ENCODE measurements at places on chromosomes 7 and 10. TPM values are rescaled to one million over a fixed set of nuclear protein-coding genes. Genes with fewer than 3 reads are reported as not detected.

- H3K4me1 ChIP-seq = no peaks in the 10 kb centered on the region
- H3K36me3 ChIP-seq = no peaks in the 10 kb centered on the region
- H3K27me3 ChIP-seq = no peaks in the 10 kb centered on the region
- no peak overlapping the region for H3K4me3 ChIP-seq
- peak overlapping the region; percentile 69 for H3K27ac ChIP-seq
Observed at GRCh38 chr10:126061526-126061925, 165.2 kb downstream of the FANK1 start.

DNA sequence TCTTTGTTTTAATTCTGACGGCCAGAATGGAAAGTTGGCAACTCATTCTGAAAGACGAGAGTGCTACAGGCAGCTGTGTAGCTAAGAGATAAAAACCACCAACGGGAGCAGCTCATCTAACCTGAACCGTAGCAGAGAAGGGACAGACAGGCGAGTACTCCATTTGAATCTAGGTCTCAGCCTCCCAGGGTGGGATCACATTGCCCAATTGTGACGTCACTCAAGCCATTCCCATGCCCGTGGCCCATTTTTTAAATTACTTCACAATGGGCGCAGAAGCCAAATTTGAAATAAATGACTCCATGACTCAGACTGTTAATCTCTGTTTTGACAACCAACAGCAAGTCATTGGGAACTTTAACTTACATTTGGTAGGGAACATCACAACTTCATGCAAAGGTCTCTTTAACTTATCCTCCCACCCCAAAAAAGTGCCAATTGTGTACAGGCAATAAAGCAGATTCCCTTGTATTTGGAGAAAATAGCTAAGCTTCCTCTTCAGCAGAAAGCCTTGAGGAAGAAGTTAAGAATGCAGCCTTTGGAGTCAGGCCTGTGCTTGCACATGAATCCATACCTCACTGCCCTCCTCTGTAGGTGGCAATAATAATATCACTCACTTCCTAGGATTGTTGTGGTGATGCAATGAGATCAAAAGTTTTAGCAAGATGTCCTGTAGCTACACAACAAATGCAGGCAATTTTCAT is 93.2 kb upstream of the KIF5B start:
- DNase-seq = peak; percentile 68
- H3K4me1 ChIP-seq = peaks cover 19% of the 10 kb centered on the region
- no peaks in the 10 kb centered on the region for H3K27me3 ChIP-seq
- H3K36me3 ChIP-seq = no peaks in the 10 kb centered on the region

DNA sequence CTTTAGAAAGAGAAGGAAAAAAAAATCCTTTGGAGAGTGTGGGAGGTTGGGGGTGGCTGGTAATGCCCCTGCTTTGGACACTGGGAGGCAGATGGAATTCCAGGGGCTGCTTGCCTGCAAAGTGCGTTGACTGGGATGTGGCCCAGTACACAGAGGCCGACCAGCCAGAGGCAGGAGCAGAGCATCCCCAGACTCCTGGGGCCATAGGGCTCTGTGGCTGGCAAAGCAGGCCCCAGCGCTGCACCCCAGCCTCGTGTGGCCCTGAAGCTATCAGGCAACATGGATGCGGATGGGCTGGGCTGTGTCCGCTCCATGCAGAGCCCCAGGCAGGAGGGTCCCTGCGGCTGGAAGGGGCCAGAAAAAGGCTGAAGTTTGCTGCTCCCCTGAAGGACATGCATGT is 361.6 kb upstream of the FZD8 start:
- H3K27me3 ChIP-seq = no peaks in the 10 kb centered on the region
- H3K27ac ChIP-seq = no peak overlapping the region
- no peak overlapping the region for H3K4me3 ChIP-seq
- no peaks in the 10 kb centered on the region for H3K4me1 ChIP-seq

- H3K4me3 ChIP-seq = no peak overlapping the region
- H3K27me3 ChIP-seq = no peaks in the 10 kb centered on the region
- no peaks in the 10 kb centered on the region for H3K36me3 ChIP-seq
- no peak for DNase-seq
- H3K27ac ChIP-seq = no peak overlapping the region
Observed at GRCh38 chr10:43054593-43054992, 22.3 kb upstream of the RET start.

DNA sequence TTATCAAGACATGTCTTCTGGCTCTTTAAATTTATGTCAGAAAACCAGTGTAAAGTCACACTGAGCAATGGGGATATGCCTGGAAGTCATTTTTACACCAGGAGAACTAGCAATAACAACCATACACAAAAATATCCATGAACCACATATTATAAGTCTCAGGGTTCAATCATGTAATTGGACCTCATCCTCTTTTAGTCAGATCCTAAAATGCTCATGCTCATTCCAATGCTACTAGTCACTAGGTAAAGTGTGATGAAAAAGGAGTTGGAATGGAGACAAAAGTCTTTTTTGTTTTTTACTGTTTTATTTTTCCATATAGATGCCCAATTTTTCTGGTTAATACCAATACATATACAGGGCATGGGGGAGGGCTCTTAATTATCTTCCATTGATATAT is 306.1 kb downstream of the DGKB start:
- no peak overlapping the region for H3K27ac ChIP-seq
- no peaks in the 10 kb centered on the region for H3K4me1 ChIP-seq
- DNase-seq = no peak
- no peaks in the 10 kb centered on the region for H3K36me3 ChIP-seq
- H3K27me3 ChIP-seq = no peaks in the 10 kb centered on the region
- H3K4me3 ChIP-seq = no peak overlapping the region

- DNase-seq = no peak
- peak overlapping the region; percentile 85 for H3K4me3 ChIP-seq
- no peaks in the 10 kb centered on the region for H3K36me3 ChIP-seq
- peaks cover 11% of the 10 kb centered on the region for H3K4me1 ChIP-seq
- H3K27ac ChIP-seq = peak overlapping the region; percentile 96
Observed at GRCh38 chr10:37976880-37977203, 395 bp upstream of the ZNF25 start.

DNA sequence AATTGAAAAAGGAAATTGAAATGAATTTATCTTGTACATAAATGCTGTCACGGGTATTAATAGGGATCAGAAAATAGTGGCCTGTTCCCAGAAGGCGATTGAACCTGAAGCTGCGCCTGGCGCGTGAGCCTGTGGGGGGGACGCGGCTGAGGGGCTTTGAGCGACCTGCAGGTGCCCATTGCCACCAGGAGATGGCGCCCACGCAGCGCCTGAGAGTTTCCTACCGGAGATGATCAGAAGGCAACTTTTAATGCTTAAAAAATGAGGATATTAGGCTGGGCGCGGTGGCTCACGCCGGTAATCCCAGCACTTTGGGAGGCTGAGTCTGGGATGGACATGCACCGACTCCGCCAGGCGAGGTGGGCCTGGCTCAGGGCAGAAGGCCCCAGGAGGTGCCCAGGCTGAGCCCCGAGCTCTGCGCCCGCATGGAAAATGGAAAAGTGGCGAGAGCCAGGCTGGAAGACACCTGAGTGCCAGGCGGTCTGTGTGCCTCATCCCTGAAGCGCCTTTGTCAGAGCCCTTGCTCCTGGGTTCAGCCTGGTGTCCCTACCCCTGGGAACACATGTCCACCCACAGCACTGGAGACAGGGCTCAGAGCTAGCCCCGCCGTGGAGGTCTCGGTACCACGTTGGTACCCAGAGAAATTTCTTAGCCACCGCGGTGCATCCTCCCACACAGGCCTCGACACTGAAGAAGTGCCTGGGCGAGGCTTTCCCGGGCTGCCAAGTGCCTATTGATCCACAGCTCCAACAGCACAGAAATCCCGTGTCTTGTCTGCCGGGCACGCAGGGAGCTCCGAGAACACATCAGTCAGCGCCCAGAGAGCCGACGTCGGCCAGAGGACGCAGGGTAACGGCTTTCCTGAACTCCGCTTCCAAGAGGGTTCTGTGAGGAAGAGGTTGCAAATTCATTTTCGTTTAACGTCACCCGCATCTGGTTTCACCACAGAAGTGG is 117.4 kb downstream of the INPP5A start:
- peaks cover 37% of the 10 kb centered on the region for H3K36me3 ChIP-seq
- no peak for DNase-seq

DNA sequence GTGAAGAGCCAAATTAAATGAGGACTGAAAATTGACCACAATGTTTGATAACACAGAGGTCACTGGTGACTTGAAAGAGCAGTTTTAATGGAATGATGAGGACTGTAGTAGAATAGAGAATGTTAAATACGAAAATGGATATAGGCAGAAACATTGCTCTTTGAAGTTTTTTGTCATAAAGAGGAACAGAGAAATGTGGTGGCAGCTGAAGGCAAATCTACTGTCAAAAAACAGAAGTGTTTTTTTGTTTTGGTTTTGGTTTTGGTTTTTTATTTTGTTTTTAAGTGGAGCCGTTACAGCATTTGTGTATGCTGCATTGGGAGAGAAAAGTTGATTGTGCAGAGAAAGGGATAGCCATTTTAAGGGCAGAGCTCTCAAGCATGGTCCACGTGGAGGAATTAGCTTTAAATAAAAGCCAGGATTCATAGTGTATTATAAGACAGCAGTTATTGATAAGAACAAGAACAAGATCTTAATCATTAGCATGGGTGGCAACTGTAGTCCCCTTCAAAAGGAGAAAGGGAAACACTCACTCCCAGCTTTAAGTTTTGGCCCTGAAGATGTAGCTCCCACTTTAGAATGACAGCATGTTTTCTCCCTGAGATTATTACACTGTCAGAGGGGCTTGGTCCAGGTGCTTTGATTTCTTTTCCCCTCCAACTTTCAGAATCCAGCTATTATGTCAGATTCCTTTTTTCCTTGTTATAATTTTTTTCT is 156.7 kb upstream of the BET1 start:
- no peaks in the 10 kb centered on the region for H3K4me1 ChIP-seq
- no peak for DNase-seq
- H3K27ac ChIP-seq = no peak overlapping the region
- no peaks in the 10 kb centered on the region for H3K36me3 ChIP-seq

GRCh38 chr10:76786504-76787072 is 851.0 kb downstream of the KCNMA1 start:
- no peak for DNase-seq
- H3K27ac ChIP-seq = no peak overlapping the region
- no peaks in the 10 kb centered on the region for H3K36me3 ChIP-seq
- H3K4me1 ChIP-seq = no peaks in the 10 kb centered on the region

DNA sequence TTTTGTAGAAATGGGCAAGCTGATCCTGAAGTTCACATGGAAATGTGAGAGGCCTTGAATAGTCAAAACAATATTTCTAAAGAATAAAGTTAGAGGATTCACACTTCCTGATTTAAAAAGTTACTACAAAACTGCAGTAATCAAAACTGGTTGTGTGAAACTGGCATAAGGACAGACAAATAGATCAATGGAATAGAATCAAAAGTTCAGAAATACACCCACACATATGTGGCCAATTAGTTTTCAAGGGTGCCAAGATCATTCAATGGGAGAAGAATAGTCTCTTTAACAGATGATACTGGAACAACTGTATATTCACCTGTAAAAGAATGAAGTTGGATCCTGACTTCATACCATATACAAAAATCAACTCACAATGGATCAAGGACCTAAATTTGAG is 27.7 kb downstream of the DNAJC9 start:
- H3K36me3 ChIP-seq = no peaks in the 10 kb centered on the region
- H3K4me1 ChIP-seq = no peaks in the 10 kb centered on the region
- no peaks in the 10 kb centered on the region for H3K27me3 ChIP-seq
- H3K27ac ChIP-seq = no peak overlapping the region

DNA sequence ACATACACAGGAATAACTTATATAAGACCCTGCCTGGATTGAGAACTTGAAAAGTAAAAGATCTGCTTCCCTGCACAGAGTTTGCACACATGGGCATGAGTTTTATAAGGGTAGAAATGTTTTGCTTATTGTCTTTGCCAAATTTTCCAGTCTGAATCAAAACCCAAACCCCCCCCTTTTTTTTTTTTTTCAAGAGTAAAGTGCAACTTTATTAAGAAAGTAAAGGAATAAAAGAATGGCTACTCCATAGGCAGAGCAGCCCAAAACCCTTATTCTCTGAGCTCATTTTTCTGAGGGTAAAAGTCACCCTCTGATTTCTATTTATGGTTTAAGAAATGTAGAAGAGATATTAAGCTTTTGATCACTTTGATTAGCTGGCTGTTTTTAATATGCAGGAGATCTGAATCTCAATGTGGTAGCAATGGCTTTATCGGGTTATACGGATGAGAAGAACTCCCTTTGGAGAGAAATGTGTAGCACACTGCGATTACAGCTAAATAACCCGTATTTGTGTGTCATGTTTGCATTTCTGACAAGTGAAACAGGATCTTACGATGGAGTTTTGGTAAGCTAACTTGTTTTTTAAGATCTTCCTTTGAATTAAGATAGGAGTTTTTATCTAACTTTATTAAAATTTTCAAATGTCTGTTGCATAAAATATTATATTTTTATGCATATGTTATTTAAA is 18.7 kb downstream of the MIOS start:
- H3K27ac ChIP-seq = no peak overlapping the region
- no peaks in the 10 kb centered on the region for H3K4me1 ChIP-seq
- H3K27me3 ChIP-seq = no peaks in the 10 kb centered on the region

The CALHM3 gene
- total RNA-seq = not detected

The HOXA3 gene
- total RNA-seq = 1.0 TPM

All from heart left ventricle (tissue), 16 donors.